ENCODE measurements at places on chromosomes 5 and 9.

DNA sequence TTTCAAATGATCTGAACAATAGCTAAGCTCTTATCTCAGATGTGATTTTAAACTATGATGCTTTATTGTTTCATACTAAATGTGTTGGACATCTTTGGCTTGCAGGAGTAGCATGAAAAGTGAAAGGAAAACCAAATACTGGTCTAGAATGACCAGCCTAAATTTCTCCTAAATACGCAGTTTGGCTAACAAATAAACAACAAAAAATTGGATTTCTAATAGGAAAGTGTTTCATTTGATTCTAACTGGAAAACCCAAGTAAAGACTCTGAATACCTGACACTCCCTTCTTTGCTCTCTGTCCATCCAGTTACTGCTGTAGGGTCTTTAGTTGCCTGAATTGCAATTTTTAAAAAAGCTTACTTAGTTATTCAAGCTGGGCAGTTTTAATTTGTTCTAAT lies 111.7 kb upstream of the ACOT12 start:
- DNase-seq = no peak

GRCh38 chr5:160363211-160363610 lies 7.2 kb downstream of the C1QTNF2 start:
- no peak for DNase-seq

- no peak for DNase-seq
Observed at GRCh38 chr5:170361616-170362015, 27.6 kb downstream of the KCNMB1 start.

- DNase-seq = no peak
Observed at GRCh38 chr5:88158056-88158455, 110.6 kb downstream of the TMEM161B start.

GRCh38 chr5:39202597-39203274 lies 16.6 kb downstream of the FYB1 start:
- no peak for DNase-seq

DNA sequence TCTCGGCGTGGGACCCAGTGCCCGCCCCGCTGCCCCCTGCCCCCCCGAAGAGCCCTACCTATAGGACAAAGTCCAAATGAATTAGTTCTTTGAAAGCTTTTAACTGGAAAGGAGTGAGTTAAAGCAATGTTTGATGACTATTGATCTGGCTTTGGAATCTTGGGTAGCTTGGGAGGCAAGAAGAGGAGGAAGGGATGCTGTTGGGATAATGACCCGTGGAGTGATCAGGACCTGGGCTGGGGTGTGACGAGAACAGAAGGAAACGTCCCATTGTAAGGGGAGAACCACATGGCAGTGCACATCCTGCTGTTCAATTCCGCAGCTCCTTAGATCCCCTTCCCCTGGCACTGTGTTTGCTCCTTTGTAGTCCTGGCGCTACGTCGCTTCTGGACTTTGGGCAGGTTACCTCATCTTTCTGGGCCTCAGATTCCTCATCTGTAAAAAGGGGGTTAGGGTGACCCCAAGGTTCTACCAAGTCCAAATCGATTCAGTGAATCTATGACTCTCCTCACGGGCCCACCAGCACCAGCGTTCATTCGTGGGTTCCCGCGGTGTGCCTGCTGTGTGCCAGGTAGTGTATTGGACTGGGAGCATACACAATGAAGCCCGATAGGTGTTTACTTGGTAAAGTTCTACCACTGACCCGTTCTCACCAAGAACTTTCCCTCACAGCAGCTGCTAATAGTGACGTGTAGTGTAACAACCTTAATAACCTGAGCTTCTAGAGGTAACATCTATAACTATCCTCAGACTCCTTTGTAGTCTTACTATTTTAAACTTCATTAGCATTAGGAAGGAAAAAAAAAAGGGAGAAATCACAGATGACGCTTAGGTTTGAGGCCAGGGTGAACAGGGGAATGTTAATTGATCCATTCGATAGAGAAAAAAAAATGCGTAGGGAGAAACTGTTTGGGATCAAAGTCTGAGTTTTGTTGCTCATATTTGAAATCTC lies 1.1 kb upstream of the NADK2 start:
- no peak for DNase-seq

DNA sequence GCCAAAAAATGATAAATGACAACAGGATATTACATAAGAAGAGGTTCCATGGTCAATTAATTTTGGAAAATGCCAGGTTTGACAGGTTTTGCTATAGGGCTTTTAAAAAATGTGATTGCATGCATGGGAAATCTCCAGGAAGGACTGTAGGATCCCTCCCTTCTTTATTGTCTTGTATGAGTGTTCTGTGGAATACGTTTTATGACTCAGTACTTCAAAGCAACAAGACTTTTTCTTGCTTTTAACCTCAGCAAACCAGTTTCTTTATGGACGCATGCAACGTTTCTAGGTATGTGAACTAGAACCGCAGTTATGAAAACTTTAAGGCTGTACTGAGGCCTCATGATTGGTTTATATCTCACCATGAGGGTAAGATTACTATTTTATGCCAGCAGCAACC lies 76.6 kb upstream of the NTRK2 start:
- no peak for DNase-seq

- DNase-seq = no peak
Observed at GRCh38 chr9:135135929-135136315, 48.5 kb downstream of the OLFM1 start.

- no peak for DNase-seq
Observed at GRCh38 chr5:111144352-111144930, 52.3 kb downstream of the WDR36 start.

- no peak for DNase-seq
Observed at GRCh38 chr9:75962013-75962661, 71.7 kb downstream of the PCSK5 start.

- DNase-seq = no peak
Observed at GRCh38 chr5:36305571-36306326, 4.0 kb upstream of the RANBP3L start.

DNA sequence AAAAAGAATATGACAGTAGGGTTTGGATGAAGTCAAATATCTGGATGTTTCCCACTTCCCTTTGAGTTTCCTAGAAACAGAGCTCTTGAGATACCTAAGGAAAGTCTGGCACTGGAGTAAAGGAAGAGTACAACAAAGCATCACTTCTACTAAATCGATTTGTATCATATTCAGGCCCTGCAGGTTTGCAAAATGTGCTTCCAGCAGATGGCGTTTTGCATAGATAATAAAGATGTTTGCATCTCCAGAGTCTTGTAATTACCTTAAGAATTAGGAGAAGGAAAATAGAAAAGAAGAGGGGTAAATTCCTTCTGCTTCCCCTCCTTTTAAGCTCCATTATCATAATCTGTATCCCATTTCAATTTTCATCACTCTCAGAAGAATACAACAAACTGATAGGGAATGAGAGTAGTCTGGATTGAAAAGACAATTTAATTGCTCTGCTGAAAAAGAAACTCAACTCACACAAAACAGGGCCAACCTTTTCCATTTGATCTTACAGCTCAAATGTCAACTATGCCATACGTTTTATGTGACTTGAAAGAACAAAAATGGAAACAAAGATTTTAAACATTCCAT lies 380.4 kb downstream of the PTPRD start:
- no peak for DNase-seq

GRCh38 chr9:135294836-135295235 lies 184.7 kb upstream of the PPP1R26 start:
- DNase-seq = no peak

GRCh38 chr9:17328331-17328730 lies 193.5 kb downstream of the CNTLN start:
- DNase-seq = no peak

GRCh38 chr9:114351932-114352331 lies 22.3 kb downstream of the ORM2 start:
- DNase-seq = no peak

GRCh38 chr5:135602882-135603721 lies 24.3 kb upstream of the CXCL14 start:
- DNase-seq = no peak

DNA sequence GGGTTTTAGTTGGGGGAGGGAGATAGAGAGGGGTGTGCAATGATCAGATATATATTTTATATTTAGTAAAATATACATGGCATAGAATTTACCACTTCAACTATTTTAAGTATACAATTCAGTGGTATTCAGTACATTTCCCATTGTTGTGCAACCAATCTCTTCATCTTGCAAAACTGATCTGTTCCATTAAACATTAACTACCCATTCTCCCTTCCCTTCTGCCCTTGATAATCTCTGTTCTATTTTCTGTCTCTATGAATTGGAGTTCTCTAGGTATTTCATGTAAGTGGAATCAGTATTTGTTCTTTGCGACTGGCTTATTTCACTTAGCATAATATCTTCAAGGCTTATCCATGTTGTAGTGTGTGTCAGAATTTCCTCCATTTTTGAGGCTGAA lies 38.6 kb downstream of the TGFBI start:
- DNase-seq = no peak

DNA sequence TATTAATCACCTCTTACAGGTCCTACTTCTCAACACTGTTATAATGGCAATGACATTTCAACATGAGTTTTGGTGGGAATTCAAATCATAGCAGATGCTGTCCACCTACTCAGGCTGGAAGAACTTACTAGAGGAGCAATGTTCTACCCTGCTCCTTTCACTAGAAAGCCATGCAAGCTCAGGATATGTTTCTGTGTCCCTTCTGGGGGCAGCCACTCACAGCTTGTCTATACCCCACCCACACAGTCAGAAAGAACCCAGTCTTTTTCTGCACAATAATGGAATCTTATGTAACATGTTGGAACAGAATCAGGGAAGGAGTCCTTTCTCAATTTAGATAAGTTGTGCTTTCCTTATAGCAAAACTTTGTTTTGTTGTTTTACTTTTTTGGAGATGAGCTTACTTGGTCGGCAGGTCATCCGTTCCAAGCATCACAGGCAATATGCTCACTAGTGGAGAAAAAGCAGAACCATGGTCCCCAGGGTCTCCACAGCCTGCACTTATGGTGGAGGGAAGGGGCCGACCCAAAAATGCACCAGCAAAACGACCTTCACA lies 53.3 kb upstream of the ICE1 start:
- no peak for DNase-seq

DNA sequence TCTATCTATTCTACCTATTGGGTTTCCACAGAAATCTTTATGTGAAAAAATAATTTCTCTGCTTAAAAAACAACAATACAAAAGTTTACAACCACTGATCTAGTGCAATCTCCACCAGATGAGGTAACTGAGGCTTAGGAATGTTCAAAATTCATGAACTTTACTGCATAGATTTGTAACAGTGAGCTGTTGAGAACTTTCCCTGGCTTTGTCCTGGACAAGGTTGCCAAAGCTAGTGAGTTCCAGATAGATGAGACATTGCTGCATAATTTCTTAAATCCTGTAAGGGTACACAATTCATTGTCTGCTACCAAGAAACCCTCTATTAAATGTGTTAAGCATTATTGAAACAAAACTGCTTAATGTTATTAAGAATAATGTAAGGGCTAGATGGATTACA lies 102.7 kb downstream of the OSMR start:
- DNase-seq = no peak

Measured in stimulated activated CD4-positive, alpha-beta T cell treated with anti-CD3 and anti-CD28 coated beads, TNF-alpha, amount 100 ng/mL, for 1 hour (primary cell).